T-helper 17 cell (primary cell): ENCODE measurements at places on chromosomes 12 and 14.

GRCh38 chr14:31414190-31414833 lies 6.0 kb downstream of the HEATR5A start:
- no peak for DNase-seq

- DNase-seq: no peak
These were observed 446.8 kb upstream of the SOX5 start for GRCh38 chr12:24396224-24396623.

DNA sequence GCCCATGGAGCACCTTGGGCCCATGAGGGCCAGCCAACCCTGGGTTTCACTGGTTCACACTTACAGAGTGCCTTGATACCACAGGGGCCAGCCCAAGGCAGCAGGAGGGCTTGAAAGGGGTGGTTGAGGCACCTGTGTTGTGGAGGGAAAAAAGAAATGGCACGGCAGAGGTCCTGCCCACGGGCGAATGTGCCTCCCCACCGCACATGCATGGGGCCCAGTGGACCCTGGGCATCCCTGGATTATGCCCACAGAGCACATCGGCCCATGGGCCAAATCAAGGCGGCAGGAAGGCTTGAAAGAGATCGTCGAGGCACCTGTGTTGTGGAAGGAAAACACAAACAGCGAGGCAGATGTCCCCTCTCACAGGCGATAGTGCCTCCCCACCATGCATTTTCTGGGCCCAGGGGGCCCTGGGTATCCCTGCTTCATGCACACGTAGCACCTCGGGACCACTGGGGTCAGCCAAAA lies 378.1 kb downstream of the ALG10 start:
- DNase-seq: no peak

DNA sequence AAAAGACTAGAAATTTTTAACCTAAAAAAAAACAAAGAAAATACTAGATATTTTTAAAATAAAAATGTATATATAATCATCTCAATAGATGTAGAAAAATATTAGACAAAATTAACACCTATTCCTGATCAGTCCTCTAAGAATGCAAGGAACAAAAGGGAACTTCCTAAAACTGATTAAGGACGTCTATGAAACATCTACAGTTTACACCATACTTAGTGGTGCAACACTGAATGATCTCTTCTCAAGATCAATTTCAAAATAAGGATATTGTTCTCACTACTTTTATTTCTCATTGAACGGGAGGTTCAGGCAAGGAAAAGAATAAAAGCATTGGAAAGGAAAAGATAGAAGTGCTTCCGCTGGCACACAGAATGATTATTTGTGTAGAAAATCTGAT lies 16.0 kb downstream of the OLR1 start:
- DNase-seq: no peak

- no peak for DNase-seq
These were observed 3.1 kb upstream of the GYS2 start for GRCh38 chr12:21607701-21608100.

DNA sequence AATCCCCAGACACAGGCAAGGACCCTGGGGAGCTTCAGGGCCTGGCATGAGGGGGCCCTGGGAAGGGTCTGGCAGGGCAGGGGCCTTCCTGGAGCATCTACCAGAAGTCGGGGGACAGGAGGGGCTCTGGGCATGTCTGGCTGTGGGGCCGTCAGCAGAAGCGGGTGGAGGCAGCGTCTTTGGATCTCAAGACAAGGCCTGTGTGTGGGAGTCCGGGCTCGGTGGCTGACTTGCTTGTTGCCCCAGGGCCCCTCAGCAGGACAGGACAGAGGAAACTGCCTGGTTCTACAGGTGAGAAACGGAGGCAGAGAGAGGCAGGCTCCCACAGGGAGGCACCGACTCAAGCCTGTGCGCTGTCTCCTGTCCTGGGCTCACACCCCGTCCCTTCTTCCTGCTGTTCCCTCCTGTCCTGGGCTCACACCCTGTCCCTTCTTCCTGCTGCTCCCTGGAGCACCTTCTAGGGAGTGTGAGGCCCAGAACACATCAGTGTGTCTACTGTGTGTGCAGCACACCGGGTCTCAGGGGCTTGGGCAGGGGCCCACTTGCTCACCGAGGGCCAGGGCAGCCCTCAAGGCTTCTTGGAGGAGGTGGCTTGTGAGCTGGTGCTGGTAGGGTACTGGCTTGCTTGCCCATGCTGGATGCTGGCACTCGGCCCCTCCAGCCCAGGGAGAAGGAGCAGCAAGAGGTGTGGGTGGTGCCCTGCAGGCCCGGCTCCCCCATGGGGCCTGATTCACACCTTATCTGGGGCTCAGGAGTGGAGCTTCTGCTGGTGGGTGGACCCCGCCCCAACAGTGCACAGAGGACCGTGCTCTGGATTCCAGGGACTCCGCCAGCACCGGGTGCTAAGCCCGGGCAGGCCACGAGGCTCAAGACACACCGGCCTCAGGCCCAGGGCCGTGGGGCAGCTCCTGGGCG lies 14.9 kb downstream of the ASPG start:
- no peak for DNase-seq

- DNase-seq: no peak
These were observed 252.5 kb downstream of the RPL10L start for GRCh38 chr14:46399049-46399448.

DNA sequence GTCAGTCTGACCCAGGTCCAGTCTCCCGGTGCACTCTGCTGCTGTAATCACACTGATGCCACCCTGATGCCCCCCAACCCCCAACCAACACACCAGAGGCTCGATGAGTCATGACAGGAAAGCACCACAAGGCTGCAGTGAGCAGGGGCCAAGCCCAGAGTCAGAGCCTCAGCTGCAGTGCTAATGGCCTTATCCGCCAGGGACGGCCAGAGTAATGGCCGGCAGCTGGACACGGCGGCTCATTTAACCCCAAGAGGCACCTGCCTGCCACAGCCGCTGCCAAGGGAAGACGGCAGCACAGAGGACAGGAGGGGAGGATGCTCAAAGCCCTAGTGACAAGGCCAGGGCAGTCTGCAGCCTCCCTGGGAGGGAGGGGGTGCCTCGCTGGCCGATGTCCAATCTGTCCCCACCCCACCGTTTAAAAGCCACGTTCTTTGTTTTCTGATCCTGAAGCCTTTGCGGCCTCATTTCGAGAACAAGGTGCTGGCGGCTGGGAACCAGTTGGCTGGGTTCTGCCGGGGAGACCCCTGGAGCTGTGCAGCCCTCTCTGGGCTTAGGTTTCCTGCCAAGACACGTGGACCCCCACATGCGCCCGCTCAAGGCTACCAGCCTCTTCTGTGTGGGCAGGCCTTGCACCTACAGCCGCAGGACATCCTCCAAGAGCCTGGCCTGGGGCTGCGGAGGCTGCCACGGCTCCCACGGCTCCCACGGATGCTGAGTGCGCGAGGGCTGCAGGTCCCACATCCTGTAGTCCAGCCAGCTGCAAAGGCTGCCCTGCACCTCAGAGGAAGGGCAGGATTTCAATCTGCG lies 13.1 kb downstream of the CCDC85C start:
- DNase-seq: no peak

- no peak for DNase-seq
These were observed 101.6 kb downstream of the CFAP54 start for GRCh38 chr12:96590970-96591369.

DNA sequence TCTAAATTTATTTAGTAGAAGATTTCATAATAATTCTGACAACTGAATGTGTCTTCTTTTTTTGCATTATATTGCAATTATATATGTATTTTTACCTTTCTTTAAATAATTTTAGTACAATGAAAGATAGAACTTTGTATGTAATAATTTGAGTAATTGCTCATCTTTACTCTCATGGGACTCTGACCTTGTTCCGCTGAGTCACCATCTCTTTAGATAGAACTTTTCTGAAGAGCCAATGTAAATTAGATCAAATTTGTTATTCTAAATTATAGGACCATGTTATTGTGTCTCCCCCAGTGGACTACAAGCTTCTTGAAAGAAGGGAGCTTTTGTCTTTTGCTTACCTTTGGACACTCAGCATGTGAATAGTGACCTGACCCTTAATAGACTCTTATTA lies 96.1 kb downstream of the TRHDE start:
- DNase-seq: no peak

DNA sequence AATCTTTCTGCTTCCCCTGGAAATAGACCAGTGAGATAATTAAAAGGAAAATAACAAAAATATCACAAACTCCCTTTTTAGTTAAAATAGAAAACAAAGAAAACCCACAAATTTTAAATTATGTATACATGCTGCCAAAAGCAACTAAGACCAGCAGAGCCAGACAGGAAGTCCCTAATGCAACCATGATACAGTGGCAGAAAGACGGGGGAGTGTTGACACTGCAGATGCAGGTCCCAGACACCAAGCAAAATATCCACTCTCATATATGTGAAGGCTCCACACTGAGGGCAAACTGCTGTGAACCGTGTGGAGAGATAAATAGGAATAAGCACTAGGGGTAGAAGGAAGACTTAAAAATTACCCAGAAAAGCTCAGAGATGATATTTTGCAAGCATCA lies 401.0 kb downstream of the BTG1 start:
- DNase-seq: no peak

GRCh38 chr12:53173085-53173715 lies 7.3 kb upstream of the ZNF740 start:
- DNase-seq: no peak

DNA sequence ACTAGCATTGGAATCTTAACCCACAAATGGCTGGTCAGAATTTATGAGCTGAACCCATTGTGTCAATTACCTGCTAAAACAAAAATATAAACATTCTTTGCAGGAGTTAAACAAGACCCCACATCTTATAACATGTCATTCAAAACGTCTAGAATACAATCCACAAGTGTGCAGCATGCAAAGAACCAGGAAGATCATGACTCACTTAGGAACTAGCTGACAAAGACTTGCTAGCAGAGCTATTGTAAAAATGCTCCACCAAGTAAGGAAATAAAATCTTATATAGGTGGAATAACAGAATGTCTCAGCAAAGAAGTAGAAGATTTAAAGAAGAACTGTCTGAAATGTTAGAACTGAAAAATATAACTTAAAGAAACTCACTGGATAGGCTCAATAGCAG lies 26.5 kb upstream of the POC1B start:
- no peak for DNase-seq

DNA sequence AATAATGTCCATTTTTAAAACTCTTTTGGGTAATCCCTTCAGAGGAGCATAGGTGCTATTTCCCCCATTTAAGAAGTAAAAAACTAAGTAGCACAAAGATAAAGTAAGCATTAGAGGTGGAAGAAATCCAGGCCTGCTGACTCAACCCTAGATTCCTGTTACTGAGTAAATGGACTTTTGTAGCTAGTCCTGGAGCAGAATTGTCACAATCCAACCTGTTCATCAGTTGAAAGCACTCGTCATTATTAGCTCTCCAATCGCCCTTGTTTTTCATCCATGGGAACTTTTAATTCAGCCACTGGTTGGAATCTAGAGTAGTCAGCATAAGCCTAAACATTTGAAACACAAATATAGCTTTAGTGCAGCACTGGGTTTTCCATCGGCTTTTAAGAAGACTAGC lies 139.5 kb upstream of the AMIGO2 start:
- no peak for DNase-seq

- no peak for DNase-seq
These were observed 99.9 kb downstream of the FOXN3 start for GRCh38 chr14:89317051-89317691.

- no peak for DNase-seq
These were observed 182.3 kb downstream of the SYNE2 start for GRCh38 chr14:64035143-64035542.

GRCh38 chr14:96662116-96662970 lies 134.8 kb upstream of the VRK1 start:
- no peak for DNase-seq

GRCh38 chr12:124727264-124727800 lies 136.3 kb downstream of the SCARB1 start:
- no peak for DNase-seq

- no peak for DNase-seq
These were observed 377.7 kb downstream of the SLC16A7 start for GRCh38 chr12:59973515-59973914.

DNA sequence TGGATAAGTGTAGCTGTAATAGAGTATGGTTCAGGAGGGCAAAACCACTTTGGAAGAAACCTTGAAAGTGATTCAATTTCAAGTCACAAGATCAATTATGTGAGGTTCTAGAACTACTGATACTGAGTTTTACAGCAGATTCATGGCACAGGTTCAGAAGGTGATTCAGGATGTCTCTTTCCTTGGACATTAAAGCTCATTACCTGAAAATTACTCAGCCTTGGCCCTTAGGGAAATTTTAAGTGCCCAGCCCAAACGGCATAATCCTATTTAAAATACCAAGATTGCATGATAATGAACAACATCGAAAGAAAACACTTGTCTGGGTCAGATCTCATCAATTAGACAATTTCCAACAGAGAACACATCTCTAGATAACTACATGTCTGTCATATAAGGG lies 70.2 kb upstream of the SLC38A2 start:
- DNase-seq: no peak

DNA sequence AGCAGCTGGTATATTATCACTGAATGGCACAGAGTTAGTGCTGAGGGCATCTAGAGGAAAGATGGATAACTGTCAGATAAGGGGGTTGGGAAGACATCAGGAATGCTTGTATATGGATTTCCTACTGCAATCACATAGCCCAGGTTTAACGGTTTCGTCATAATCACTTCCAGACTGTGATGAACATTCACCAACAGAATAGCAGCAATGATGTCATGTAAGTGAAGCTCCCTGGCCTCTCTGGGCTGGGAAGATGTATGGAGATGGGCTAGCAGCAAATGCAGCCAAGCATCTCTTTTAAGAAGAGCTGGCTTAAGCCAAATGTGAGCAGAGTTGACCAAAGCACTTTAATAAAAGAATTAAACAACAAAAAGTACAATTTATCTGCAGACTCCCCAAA lies 714.6 kb downstream of the GALC start:
- DNase-seq: no peak

DNA sequence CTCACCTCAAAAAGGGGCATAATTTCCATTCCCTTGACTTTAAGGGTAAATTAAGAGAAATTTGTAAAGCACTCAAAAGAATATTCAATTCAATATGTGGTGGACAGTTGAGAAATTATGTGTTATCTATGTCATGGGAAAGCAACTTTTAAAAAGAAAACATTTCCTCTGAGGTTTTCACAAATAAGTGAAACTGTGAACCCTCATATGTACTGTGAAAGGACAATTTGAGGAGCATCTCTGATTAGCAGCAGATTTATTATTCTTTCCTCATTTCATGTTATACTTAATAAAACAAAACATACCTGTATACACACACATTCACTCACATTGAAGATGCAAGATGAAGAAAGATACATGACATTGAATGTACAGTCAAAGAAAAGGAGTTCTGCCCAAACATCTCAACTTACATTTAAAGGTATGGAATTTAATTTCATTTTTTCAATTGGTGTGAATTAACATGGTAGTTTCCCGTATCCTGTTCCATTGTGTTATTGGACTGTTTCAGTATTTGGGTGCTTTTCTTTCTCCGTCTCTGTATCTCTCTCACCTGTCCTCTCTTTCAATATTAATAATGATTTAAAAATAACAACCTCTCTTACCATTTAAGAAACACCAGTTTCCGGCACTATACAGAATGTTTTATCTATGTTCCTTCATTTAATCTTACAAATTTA lies at the start of gene KLRF1:
KLRF1 (plus strand) TSS at position 273 of the 680 bp plus-strand sequence; CDS start at position 337, 64 bp downstream.
- DNase-seq: no peak

DNA sequence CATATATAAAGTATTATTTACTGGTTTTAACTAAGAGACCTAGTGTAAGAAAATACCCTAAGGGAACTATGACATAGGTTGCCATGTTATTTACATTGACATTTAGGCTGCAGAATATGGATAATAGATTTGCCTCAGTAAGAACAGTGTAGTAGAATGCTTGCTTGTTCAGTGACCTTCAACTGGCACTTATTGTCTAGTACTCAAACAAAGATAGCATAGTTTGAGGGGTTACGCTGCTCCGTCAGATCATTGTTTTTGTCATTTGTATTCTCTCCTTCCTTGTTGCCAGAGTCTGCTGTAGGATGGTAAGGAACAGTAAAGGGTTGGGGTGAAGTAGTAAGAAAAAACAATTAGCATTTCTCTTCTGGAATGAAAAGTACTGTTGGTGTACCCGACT lies 33.2 kb downstream of the TOGARAM1 start:
- DNase-seq: no peak
